ENCODE measurements at places on chromosomes 11 and 22.

DNA sequence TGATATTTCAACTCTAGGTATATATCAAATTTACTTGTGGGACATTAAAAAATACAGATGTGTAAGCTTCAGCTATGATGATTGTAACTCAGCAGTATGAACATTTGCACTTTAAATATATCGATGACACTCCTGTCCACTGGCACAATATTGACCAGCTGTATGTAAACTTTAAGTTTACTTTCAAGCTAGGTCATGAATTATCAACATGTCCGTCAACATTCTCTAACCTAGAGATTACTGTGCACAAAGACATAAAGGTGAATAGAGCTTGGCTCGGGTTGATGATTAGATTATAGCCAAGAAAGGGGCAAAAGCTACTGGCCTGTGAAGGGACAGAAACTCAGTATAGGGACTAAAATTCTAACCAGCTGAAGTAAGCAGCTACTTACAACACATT is 286.6 kb downstream of the SWAP70 start:
- DNase-seq: no peak

DNA sequence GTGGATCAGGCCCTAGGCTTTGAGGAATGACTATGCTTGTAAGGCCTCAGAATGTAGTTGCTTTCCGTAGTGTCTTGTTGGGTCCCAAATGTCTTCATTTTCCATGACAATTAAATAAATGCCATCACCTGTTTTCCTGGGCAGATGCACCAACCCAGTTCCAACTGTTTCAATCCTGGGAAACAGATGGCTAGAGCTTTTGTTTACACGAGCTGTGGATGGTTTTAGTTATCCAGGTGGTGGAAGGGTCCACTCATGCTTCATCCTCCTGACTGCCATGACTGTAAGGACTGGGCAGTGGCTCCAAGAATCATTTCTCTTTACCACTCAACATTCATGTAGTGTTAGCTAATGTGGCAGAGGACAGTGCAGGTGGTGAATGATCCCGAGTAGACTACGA is 8.6 kb downstream of the RCN1 start:
- no peak for DNase-seq

GRCh38 chr11:13343931-13344717 is 66.5 kb downstream of the BMAL1 start:
- DNase-seq: peak; percentile 88

- DNase-seq: no peak
These were observed 61.3 kb downstream of the MICAL3 start for GRCh38 chr22:17963015-17963414.

DNA sequence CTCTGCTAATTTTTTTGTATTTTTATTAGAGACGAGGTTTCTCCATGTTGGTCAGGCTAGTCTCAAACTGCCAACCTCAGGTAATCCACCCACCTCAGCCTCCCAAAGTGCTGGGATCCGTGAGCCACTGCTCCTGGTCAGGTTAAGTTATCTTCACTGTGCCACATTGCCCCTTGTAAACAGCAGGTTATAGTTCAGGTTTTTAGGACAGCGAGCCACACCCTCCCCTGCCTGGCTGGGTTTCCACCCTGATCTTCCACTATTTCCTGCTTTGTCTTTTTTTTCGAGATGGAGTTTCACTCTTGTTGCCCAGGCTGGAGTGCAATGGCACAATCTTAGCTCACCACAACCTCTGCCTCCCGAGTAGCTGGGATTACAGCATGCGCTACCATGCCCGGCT is 16.1 kb downstream of the ACO2 start:
- no peak for DNase-seq
